Activated CD4-positive, alpha-beta T cell treated with anti-CD3 and anti-CD28 coated beads for 4 hours (primary cell): ENCODE measurements at places on chromosomes 13 and 19.

DNA sequence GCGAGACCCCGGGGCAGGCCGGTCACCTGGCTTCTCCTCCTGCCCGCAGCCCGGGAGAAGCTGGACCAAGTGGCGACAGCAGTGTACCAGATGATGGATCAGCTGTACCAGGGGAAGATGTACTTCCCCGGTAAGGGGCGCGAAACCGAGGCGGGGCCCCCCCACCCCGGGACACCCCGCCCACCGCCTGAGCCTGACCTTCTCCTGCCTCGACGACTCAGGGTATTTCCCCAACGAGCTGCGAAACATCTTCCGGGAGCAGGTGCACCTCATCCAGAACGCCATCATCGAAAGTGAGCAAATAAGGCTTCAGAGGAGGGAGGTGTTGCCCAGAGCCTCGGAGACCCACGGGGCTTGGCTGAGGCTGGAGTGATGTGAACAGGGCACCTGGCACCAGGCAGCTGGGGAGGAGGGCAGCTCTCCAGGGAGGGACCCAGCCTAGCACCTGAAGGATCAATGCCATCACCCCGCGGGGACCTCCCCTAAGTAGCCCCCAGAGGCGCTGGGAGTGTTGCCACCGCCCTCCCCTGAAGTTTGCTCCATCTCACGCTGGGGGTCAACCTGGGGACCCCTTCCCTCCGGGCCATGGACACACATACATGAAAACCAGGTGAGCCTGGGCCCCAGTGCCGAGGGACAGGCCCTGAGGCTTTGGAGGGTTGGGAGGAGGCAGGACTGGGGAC lies 629 bp downstream of the IZUMO4 start:
- DNase-seq: peak; percentile 70

DNA sequence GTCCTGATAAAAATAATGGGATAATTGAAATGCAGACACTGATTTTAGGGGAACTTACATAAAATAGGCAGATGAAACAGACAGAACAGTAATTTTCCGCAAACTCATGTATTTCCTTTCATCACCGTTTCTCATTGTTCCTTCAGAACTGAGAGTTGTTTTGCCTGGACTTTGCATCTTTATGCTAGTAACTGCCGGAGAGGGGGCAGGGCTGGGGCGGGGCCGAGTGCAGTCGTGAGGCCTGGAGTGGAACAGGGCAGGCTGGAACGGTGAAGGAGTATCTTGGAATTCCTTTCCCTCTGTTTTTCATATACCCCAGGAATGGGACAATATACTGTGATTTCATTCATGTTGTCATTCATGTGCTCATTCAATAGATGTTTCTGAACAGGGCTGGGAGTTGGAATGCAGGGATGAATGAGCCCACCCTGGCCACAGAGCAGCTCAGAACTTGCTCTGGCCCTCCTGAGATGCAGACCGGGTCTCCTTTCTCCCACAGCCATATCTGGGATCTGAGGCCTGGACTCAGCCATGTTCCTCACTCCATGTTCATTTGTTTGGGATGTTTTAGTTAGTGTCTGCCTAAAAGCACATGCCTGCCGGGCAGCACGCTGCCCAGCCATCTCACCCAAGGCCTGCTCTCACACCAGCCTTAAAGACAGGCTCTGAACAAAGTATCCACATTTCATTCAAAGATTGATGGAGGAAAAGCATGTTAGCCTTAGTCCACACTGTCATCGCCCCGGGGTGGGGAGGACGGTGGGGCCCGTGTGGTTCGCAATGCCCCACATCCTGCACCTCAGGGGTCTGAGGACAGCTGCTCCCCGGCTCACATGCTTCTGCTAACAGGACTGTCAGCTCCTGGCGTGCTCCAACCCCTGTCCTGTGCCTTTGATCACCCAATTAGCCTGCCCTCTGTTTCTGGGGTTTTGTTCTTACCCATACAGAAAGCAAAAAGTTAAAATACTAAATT lies 92.9 kb downstream of the SOX1 start:
- DNase-seq: no peak

GRCh38 chr19:42601811-42602443 lies 7.2 kb upstream of the CEACAM8 start:
- no peak for DNase-seq

- no peak for DNase-seq
Measured at GRCh38 chr19:38549061-38549460, 68.7 kb downstream of the MAP4K1 start.

DNA sequence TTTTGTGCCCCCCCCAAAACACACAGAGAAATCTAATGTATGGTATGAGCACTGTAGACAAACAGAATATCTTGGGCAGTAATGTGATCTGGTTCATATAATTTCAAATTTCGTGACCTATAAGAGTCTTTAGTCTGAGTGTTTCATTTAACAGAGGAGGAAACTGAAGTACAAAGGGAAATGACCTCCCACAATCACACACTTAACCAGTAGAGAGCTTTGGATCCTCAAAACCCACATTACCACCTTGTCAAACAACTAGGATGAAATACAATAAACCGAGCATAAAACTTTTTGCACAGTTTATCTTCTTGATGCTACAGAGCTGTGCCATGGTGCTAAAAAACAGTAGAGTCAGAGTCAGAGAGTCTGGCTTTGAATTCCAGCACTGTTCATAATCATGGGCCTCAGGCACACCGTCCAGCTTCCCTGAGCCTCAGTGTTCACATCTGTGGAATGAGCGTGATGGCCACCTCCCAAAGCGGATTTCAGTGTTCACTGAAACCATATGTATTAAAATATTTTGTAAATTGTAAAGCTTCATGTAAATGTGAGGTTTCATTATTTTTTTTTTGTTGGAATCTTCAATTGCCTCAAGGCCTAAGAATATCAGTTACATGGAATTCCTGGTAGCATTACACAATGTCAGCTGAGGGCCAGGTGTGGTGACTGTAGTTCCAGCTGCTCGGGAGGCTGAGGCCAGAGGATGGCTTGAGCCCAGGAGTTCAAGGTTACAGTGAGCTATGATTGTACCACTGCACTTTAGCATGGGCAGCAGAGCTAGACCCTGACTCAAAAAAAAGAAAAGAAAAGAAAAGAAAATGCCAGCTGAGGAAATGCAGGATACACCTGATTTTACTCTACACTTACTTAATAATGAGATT lies 126.4 kb upstream of the FRY start:
- DNase-seq: no peak

- DNase-seq: no peak
Measured at GRCh38 chr19:42568006-42568405, 26.7 kb downstream of the CEACAM8 start.

DNA sequence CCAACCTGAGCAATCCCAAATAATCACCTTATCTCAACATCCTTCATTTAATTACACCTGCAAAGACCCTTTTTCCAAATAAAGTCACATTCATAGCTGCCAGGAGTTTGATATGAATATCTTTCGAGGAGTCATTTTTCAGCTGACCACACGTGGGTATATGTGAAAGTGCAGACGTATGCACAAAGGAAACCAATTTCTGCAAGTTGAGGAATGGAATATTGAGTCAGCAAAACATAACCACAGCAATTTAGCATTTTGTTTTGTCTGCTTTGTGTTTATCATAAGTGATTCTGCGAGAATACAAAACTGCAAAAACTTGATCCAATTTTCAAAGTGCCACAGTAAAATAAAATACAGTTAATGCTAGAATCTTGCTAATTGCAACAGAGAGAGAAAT lies 295.9 kb downstream of the SUCLA2 start:
- DNase-seq: no peak

GRCh38 chr13:26758496-26759157 lies 2.0 kb downstream of the GPR12 start:
- no peak for DNase-seq

DNA sequence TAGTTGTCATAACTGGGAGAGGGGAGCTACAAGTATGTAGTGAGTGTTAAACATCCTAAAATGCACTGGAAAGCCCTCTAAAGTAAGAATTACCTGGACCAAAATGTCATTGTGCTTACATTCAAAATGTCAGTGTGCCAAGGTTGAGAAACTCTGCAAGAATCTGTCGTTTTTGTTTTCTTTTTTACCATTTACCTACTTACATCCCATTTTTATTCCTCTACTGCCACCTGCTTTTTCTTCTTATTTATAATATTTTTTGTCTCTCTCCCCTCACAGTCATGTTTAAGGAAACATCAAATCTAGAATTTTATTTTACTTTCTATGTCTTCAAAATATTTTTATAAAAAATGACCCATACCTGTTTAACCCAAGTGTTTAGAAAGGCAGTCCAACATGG lies 226.4 kb downstream of the PCDH17 start:
- no peak for DNase-seq

DNA sequence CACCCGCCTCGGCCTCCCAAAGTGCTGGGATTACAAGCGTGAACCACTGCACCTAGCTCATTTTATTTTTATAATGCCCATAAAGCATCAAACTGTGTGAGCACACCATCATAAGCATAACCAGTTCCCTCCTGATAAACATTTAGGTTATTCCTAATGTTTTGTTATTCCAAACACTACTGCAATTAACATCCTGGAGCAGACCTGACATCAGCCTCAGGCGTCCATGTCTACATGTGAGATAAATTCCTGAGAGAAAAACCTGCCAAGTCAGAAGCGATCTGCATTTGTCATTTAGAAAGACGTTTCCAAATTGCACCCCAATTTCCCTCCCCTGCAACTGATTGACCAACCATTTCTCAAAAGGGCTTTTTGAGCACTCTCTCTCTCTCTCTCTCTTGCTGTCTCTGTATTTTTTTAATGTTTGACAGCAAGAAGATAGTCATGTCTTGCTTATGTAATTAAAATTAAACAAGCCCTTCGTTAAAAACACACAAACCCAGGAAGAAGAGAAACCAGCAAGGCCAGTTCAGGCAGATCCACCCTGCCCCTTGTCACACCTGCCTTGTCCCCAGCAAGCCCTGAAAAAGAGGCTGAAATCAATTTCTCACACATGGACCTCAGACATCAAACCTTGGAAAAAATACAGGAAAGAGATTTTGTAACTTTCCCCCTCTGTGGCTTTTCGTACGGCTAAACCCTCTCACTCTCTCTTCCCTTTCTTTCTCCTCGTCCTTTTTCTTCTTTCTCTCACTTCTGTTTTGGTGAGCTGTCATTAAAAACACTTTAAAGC lies 9.9 kb downstream of the LYPD3 start:
- DNase-seq: no peak

DNA sequence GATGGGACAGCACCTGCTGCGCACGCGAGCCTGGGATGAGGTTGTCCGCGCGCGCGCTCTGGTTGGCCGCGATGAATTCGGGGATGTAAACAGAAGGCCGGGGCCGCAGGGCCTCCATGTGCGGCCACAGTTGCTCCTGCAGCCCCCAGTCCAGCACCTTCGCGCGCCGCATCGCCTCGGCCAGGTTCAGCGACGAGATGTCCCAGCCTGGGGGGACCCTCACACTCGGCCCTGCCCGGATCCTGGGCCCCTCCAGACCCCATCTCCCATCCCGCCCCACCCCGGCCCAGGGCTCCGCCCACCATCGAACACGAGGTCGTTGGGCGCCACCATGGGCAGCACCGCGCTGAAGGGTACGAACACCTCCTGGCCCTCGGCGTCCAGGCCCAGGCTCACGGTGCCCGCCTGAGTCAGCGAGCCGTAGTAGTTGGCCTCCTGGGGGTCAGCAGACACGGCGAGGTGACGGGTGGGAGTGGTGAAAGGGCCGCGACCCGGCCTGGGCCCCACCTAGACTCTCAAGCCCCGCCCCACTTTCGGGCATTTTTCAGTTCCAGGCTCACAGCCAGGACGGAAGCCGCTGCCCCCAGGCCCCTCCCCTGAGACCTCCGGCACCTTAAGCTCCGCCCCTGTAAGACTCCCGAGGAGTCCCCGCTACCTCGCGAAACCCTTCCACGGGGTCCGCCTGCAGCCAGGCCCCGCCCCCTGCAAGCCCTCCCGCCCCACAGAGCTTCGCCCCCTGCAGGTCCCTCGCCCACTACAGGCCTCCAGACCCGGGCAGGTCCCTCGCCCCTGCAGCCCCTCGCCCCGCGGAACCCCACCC lies 1.1 kb downstream of the ISYNA1 start:
- peak; percentile 66 for DNase-seq

GRCh38 chr13:74530011-74530410 lies 395.8 kb upstream of the KLF12 start:
- DNase-seq: no peak

DNA sequence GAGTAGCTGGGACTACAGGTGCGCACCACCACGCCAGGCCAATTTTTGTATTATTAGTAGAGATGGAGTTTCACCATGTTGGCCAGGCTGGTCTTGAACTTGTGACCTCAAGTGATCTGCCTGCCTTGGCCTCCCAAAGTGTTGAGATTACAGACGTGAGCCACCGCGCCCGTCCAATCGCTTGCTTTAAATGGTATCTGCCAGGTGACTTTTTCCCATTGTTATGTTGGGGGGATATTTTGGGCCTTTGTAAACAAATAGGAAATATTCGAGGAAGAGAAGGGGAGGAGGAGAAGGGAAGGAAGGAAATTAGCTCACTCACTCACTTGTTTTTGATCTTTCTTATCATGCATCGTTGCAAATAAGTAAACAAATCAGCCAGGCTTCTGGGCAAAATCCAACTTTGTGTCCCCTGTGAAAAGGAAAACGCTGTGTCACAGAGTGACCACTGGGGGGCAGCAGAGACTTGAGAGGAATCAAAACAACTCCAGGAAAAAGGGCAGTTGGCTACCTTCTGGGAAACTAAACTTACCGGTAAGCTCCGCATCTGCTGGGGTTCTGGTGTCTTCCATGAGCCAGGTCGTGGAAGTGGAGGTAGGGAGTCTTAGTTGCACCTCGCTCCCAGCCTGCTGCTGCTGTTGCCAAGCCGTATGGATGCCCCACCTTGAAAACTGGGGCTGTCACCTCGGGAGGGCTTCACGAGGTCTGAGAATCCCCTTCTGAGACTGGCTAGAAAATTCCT lies 9.3 kb upstream of the RANBP3 start:
- DNase-seq: peak; percentile 76

GRCh38 chr19:48633148-48634035 lies 3.8 kb downstream of the DBP start:
- DNase-seq: no peak

DNA sequence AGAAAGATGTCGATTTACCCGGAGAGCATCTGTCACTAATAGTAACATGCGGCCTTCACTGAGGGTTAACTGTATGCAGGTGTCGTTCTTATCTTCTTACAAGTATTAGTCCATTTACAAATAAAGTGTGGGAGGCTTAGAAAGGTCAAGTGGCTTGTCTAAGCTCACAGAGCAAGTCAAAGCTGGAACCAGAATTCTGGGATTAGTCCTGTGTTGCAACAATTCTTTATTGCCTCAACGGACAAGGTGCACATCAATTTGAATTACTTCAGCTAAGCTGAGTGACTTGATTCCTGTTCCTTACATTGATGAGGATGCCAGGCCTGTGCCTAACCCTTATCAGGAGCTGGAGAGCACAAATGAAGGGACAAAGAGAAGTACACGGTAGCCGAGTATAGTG lies 1193.6 kb downstream of the UQCRFS1 start:
- DNase-seq: no peak

DNA sequence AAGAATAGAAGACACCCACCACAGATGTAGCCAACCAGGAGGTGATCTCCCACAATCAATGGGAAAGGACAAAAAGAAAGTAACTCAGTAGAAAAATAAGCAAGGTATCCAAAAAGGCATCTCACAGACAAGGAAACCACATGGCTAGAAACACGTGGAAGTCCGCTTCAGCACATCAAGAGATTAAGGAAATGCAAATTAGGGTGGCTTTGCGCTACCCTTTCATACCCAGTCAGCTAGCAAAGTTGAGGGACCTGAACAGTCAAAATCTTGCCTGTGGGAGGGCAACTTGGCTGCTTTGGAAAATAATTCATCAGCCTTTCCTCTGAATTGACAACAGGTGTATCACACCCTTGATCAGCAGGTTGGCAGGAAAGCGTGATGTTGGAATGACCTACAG lies 11.6 kb upstream of the UQCR11 start:
- DNase-seq: no peak

GRCh38 chr13:30121666-30122065 lies 185.7 kb downstream of the KATNAL1 start:
- DNase-seq: no peak
